ENCODE measurements at places on chromosomes 7 and 10.

GRCh38 chr10:34236931-34237330 lies 578.2 kb downstream of the PARD3 start:
- no peak for DNase-seq

GRCh38 chr10:36499693-36500092 lies 625.7 kb upstream of the ANKRD30A start:
- no peak for DNase-seq

DNA sequence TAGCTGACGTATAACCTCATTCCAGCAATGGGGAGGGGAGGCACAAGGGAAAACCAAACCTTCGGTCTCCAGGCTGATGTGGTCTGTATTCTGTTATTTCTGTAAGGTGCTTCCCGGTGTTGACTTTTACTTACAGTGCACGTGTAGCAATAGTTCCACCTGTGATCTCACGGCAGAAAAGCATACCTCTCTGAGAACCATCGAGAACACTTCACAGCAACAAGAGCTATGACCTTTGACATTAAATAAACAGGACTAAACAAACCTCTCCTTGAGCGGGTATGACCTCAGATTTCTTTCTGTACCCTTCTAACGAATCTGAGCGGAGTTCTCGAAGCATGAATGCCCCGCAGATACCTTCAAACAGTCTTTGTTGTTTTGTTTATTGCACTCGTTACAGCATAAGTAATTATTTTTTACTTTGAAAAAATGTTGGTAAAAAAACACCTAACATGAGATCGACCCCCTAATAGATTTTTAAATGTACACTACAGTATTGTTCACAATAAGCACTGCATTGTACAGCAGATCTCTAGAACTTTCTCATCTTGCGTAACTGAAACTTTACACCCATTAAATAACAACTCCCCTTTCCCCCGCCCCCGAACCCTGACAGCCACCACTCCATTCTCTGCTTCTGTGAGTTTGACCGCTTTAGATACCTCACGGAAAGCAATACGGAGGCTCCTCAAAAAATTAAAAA lies 282.3 kb downstream of the GATA3 start:
- no peak for DNase-seq

DNA sequence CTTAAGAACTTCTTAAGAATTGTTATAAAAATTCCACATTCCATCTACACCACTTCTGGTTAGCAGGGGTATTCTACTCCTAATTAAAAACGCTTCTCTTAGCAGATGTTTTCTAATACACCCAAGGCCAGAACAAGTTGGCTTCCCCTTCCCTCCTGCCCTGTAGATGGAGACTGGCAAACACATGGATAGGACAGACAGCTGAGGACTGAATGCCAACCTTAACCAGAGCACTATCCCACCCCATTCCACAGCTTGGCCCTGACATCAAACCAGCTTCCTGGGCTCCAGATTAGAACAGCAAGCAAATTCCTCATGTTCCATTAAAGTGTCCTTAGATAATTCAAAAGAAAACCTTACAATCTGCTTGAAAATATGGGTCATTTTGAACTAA lies 56.6 kb upstream of the IL6 start:
- no peak for DNase-seq

DNA sequence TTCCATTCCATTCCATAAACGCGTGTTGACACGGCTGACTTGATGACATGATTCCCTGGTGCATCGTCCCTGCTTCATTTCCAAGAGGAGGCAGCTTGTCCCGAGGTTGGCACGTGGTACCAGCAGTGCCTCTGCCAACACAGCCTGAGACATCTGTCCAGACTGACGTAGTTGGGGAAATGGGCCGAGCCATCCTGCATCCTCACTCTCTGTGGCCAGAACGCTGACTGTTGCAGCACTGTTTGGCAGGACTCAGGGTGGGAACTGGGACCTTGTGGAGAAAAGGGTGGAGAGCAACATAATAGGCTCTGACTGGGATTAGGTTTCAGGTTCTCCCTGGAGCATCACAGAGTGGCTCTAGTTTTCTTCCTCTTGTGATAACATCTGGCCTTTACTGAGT lies 118.6 kb upstream of the BTBD16 start:
- DNase-seq, result no peak

DNA sequence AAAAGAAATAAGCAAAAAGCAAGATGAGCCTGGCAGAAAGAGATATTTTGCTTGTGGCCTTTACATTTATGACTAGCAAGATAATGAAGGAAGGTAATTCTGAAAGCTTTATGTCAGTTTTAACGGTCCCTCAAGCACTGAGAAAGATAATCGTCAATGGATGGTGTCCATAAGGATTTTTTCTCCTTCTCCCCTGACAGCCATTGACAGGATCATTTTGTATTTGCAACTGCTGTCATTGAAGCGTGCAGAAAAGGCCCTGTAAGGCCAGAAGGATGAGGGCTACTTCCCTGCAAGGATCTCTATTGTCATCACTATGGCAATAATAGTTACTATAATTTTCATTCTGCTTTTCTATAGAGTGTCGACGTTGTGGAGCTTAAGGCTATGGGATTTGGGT lies 994 bp upstream of the LRGUK start:
- DNase-seq, result no peak

DNA sequence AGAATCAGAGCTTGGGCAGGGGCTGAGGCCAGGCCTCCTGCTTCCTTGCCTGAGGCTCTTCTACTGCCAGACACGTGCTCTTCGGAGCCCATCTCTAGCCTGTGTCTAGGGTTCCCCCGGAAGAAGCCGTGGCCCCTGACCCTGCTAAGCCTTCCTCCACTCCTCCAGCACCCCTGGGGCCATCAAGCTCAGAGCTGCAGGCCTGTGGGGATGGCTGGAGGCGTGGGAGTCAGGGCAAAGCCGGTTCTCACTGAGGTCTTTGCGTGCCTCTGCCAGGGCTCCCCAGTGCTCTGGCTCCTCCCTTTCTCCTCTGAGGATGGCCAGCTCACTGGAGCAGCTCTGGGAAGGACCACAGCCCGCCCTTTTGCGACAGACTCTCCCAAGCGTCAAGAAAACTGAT lies 34.4 kb downstream of the GHRHR start:
- DNase-seq, result no peak

DNA sequence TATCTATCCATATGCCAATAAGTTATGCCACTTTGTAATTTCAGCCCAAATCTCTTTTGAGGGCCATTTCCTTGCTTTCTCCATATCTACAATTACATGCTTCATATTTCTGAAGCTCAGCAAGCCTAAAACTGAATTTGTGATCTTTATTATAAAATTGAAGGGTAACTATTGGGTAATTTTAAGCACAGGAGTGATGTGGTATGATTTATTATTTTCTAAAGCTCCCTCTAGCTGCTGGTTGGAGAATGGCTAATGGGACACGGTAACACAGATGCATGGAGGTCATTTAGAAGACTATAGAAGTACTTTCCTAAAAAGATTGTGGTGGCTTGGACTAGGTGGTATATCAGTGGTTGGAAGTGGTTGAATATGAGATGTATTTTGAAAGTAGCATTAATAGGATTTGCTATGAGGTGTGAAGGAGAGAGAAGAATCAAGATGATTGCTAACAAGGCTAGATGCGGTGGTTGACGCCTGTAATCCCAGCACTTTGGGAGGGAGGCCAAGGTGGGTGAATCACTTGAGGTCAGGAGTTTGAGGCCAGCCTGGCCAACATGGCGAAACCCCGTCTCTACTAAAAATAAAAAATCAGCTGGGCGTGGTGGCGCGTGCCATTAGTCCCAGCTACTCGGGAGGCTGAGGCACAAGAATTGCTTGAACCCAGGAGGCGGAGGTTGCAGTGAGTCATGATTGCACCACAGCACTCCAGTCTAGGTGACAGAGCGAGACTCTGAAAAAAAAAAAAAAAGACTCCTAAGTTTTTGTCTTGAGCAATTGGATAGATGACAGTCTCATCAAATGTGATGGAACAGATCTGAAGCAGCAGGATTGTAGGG lies 13.9 kb downstream of the KLHDC10 start:
- no peak for DNase-seq

GRCh38 chr7:27101171-27101956 lies 1.1 kb downstream of the HOXA2 start:
- DNase-seq, result no peak

DNA sequence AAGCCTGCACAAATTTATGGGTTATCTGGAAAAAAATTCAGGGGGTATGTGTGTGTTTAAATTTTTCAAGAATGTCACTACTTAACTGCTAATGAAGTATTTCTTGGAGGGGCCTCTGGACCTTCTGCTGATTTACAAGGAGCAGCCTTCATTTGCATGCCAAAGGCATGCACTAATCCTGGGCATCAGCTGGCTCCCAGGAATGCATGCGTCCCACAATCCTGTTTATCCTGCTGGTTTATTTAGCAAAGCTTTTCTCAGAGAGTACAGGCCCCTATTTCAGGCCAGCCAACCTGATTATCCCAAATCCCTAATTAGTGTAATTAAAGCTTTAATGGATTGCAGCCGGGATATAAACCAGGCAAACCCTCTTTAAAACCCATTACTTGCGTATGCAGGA lies 170.4 kb downstream of the TAX1BP1 start:
- DNase-seq, result no peak

- no peak for DNase-seq
These were observed 37.3 kb downstream of the PAX2 start for GRCh38 chr10:100782461-100783244.

DNA sequence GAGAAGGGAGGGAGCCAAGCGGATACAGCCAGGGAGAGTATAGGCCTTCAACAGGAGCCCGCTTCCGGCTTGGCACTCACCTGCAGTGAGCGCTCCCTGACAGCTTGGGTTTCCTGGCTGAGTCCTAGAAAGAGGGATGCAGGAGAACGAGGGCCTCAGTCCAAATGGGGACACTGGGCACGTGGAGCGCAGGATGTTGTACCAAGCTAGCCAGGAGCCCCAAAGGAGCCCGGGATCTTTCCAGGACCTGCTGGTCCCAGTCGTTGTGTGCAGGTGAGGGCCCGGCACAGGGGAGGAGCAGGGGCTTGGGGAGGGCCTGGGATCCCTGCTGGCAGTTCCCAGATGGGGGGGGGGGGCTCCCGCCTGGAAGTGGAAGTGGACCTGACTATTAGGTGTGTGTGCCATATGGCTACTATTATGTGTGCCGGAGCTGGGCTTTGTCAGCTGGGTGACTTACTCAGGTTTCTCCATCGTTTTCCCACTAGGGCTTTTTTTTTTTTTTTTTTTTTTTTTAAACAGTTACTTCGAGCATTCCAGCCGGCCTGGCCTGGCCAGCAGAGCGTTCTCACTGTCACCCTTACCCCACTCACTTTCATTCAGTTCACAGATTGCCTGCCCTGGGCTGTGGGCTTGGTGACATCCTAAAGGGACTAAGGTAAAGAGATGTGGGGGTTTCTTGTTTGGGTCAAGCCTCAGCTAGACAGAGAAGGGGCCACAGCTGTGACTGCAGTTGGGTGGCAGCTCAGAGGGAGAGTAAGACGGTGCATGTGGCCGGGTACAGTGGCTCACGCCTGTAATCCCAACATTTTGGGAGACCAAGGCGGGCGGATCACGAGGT lies 3.8 kb downstream of the AGAP3 start:
- DNase-seq, result no peak

- no peak for DNase-seq
These were observed 1.7 kb downstream of the STN1 start for GRCh38 chr10:103916254-103916653.

DNA sequence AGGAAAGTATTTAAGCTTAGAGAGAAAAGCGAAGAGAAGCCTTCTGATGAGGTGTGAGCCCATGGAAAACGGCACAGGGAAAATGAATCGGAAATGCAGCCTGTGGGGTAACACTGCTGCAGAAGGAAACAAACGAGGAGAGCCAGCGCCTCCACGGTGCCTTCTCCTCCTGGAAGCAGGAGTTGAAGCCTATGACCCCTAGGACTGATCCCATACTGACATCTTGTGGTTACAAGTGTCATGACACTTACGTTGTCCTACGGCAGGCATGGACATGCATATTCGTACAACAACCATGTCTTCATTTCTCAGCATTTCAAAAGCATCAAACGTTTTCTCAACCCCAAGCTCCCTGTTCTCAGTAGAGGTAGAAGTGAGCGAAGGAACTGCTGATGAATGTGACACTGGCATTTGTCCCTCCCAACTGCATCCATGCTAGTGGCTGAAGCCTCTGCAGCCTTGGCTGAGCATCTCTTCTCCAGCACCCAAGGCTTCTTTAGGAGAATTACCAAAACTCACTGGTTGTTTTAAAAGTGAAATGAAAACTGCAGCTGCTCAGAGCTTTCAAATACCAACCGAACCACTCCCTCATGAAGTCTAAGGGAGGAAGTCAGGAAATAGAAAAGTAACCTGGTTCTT lies 160.2 kb downstream of the JAZF1 start:
- peak; percentile 63 for DNase-seq

GRCh38 chr7:20561908-20562307 lies 53.6 kb upstream of the ABCB5 start:
- no peak for DNase-seq

DNA sequence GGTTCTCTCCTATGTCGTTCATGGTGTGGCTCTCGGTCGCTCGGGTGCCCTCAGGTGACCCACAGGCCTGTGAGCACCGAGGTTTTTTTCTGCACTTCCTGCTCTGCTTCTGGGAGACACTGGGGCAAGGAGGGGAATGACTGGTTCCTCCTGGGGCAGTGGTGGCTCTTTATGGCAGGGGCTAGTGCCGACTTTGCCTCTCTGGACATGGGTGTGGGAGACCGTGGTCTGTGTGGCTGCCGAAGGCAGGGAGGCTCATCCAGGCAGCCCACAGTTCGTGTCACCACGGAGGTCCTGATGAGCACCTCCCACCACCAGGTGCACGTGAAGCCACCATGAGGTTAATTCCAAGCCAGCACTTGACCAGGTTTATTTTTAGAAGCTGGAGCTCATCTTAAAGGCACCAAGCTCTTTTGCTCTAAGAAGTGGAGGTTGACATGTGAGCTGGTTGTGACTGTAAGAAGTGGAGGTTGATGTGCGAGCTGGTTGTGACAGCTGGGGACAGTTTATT lies 24.7 kb upstream of the DPYSL4 start:
- DNase-seq, result no peak

DNA sequence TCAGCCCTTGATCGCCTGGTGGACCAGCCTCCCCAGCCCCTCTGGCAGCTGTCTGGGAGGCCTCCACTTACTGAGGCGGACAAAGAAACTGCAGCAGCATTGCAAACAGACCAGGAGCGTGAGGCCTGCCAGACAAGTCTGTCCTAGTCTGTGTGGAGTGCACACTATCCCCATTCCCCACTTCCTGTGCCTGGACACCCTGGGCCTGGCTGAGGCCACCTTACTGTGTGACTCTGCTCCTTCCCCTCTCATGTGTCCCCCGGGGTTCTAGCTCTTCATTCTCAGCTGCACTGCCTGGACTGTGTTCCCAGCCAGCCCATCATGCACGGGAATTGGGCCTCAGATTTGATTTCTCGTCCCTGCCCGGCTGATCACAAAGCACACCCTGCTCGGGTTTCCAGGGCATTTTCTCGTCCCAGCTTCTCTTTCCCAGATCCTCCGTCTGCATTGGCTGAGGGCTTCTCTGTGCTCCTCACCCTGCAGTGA lies 16.7 kb upstream of the C10orf90 start:
- no peak for DNase-seq

DNA sequence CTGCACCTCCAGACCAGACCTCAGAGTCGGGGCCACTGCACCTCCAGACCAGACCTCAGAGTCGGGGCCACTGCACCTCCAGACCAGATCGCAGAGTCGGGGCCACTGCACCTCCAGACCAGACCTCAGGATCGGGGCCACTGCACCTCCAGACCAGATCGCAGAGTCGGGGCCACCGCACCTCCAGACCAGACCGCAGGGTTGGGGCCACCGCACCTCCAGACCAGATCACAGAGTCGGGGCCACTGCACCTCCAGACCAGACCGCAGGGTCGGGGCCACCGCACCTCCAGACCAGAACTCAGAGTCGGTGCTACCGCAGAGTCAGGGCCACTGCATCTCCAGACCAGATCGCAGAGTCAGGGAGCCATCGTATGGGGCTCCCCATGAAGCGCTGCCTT lies 105.9 kb downstream of the ACTR3B start:
- DNase-seq, result no peak

- DNase-seq, result no peak
These were observed at the start of gene LBX1 for GRCh38 chr10:101229266-101230182. LBX1 (minus strand) TSS chr10:101229463; CDS start chr10:101228815, 648 bp downstream.
